DMS79 treated with DMSO at 0.1 percent for 48 hours (cell line): ENCODE measurements at places on chromosomes 13 and 19.

- no peak for DNase-seq
These were observed 391.2 kb downstream of the KLF12 start for GRCh38 chr13:73742982-73743381.

DNA sequence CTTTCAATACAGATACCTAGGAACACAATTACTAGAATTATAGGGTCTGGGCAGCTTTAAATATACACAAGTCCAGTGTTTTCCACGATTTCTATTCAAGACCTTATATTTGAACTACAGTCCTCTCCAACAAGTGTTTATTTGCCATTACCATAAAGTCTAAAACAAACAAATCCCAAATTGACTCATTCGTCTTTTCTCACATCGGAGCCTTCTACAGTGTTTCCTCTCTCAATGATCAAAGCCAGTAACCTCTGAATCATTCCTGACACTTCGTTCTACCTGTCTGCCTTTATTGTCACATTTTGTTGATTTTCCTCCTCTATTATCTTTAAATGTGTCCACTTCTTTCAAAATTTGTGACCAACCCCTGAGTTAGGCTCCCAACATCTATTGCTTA is 1356.5 kb upstream of the SLC10A2 start:
- no peak for DNase-seq

GRCh38 chr13:72662548-72662947 is 64.9 kb downstream of the MZT1 start:
- no peak for DNase-seq

DNA sequence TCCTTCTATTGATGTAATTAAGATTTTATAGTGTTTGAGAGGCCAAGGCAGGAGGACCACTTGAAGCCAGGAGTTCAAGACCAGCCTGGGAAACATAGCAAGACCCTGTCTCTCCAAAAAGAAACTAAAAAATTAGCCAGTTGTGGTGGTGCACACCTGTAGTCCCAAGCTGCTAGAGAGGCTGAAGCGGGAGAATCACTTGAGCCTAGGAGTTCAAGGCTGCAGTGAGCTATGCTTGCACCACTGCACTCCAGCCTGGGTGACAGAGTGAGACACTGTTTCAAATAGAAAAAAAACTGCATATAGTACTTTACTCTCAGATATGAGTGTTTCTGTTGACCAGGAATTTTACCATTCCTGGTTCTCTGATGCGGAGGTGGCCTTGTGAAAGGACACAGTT is 48.9 kb downstream of the CDADC1 start:
- DNase-seq = no peak

DNA sequence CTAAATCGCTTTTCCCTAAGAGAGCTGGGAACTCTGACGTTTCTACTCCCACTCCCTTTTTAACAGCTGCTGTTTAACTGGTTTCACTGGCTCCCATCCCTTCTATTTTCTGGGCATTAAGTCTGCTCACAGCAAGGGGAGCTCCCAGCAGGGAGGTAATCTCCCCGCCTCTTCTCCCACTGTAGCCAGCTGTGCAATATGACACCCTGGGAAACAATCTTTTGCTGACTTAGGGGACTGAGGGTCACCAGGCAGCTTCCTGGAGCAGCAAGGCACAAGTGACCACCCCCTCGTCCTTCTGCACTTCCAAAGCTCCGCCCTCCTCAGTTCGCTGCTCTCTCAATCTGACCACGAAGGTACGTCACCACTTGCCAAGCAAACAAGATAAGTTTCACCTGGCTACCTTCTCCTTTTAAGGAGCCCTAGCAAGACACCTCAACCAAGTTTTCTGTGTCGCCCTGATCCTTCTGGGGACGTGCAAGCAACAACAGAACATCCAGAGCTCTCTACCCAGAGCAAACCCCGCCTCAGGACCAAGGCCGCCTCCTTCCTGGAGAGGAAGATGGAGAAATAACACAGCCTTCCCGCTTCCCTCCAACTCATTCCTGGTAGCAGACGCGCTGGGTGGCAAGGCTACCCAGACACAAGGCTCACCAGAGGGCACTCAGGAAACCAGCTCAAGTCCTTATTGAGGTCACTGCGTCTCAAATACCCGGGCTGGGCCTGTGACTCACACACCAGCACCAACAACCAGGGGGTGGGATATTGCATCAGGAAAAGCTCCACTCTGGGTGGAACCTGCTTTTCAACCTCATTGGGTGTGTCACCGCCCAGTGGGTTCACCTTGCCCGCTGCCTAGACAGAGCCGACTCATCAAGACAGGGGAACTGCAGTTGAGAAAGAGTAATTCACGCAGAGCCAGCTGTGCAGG is 92.4 kb downstream of the STK24 start:
- peak; percentile 99 for DNase-seq

GRCh38 chr19:6216996-6217751 is 62.6 kb downstream of the MLLT1 start:
- peak; percentile 94 for DNase-seq

DNA sequence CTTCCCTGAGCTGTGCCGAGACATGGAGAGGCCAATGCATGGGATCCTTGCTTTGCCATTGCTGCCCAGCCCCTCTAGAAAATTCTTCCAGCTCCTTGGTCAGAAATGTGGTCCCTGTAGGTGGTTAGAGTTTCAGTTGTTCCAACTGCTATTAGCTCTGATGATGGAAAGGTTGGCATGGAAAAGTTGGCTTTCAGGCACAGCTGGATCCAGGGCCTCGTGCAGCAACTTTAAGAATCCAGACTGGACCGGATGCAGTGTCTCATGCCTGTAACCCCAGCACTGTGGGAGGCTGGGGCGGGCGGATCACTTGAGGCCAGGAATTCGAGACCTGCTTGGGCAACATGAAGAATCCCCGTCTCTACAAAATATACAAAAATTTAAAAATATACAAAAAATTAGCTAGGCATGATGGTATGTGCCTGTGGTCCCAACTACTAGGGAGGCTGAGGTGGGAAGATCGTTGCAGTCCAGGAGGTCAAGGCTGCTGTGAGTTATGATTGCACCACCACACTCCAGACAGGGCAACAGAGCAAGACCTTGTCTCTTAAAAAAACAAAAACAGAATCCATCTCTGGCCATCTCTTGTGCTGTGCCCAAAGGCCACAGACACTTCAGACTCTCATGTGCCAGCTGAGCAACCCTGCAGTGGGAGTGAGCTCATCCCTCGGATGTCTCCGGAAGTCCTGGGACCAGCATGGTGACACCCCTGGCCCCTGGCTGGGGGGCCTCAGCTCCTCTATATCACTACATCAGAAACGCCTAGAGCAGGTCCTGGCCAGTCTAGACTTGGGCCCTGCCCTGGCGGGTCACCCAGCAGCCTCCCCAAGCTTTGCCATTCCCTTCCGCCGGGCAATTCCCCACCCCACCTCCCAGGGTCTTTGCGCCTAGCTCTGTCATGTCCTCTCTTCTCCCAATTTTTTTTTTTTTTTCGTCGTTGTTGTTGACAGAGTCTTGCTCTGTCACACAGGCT is 16.8 kb downstream of the MEX3D start:
- no peak for DNase-seq

- DNase-seq = no peak
These were observed 144.6 kb upstream of the UBL3 start for GRCh38 chr13:29994911-29995595.

GRCh38 chr13:109853153-109853552 is 66.8 kb upstream of the IRS2 start:
- no peak for DNase-seq

- DNase-seq = no peak
These were observed 10.3 kb downstream of the ACTN4 start for GRCh38 chr19:38657633-38658222.

- DNase-seq = no peak
These were observed 14.3 kb upstream of the PLPP2 start for GRCh38 chr19:305240-306150.

DNA sequence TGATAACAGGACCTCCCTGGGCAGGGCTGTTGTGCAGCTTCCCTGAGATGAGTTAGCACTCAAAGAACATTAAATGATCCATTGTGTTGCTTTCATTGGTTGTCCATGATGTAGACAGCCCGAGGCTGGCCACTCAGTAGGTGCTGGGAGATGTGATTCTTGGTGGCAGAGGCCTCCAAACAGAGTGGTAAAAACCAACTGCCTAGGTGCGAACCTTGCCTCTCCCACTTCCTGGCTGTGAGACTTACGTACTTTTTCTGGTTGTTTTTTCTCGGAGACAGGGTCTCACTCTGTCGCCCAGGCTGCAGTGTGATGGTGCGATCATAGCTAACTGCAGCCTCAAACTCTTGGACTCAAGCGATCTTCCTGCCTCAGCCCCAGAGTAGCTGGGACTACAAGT is 6.2 kb downstream of the SARS2 start:
- no peak for DNase-seq

GRCh38 chr19:17421942-17422341 is 2.1 kb downstream of the MVB12A start:
- no peak for DNase-seq

- no peak for DNase-seq
These were observed 379.7 kb downstream of the OLFM4 start for GRCh38 chr13:53408306-53408705.

DNA sequence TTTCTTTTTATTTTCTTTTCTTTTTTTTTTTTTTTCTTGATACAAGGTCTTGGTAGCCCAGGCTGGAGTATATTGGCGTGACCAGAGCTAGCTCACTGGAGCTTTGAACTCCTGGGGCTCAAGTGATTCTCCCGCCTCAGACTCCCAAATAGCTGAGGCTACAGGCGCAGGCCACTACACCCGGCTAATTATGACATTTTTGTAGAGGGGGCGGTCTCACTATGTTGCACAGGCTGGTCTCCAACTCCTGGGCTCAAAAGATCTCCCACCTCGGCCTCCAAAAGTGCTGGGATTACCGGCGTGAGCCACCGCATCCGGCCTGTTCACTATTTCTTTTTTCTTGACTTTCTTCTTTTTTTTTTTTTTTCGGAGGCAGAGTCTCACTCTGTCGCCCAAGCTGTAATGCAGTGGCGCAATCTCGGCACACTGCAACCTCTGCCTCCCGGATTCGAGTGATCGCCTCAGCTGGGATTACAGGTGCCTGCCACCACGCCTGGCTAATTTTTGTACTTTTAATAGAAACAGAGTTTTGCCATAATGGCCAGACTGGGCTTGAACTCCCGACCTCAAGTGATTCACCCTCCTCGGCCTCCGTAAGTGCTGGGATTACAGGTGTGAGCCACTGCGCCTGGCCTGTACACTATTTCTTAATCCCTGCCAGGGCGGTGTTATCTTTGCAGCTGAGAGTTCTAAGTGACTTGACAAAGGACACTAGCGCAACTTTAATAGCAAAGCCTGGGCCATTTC is 37.1 kb upstream of the LSM14A start:
- no peak for DNase-seq

- DNase-seq = no peak
These were observed 67.7 kb downstream of the KCTD15 start for GRCh38 chr19:33864311-33864850.

DNA sequence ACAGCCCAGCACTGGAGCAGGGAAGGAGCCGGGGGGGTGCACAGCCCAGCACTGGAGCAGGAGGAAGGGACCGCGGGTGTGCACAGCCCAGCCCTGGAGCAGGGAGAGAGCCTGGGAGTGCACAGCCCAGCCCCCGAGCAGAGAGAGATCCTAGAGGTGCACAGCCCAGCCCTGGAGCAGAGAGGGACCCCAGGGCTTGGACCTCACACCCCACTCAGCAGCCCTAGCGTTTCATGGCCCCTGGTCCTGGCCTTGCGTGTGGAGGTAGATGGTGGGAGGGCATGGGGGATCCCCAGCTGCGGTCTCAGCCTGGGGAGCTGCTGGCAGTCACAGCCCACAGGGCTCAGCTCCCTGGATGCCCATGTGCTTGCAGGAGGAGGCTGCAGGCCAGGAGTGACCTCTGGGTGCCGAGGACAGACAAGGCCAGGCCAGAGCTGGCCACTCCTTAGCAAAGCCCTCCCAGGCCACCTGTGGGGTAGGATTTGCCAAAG is 25.1 kb downstream of the GAS6 start:
- DNase-seq = no peak

DNA sequence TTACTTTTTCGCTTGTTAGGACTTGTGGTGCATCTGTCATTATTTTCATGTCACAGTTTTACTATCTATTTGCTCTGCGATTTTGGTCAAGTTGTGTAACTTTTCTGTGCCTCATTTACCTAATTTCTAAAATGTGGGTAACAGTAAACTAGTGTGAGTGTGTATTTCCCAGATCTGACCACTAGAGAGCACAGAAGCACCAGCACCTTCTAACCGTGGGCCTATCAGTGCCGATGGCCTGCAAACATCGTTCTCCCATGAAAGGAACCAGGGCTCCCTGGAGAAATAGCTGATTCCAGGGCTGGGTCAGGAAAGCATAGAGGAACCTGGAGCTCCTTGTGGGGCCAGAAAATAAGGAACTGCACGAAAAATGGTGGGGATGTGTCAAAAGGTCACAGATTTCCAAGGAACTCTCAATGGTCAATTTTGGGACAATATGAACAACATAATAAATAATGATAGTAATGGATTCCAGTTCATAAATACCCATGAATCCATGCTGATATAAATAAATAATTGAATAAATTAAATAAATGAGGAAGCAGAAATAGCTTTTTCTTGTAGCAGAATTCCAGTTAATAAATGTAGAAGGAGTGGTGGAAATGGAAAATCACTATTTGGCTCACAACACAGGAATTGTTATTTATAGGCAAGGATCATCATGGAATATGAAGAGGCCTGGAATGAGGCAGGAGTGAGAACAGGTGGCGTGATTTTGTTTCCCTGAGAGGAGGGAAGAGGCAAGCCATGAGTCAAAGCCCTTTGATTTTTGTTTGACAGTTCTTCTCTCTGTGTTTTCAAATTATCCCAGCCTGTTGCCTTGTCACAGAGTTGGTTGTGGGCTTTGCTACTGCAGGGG is 31.1 kb downstream of the CEACAM8 start:
- peak; percentile 6 for DNase-seq

DNA sequence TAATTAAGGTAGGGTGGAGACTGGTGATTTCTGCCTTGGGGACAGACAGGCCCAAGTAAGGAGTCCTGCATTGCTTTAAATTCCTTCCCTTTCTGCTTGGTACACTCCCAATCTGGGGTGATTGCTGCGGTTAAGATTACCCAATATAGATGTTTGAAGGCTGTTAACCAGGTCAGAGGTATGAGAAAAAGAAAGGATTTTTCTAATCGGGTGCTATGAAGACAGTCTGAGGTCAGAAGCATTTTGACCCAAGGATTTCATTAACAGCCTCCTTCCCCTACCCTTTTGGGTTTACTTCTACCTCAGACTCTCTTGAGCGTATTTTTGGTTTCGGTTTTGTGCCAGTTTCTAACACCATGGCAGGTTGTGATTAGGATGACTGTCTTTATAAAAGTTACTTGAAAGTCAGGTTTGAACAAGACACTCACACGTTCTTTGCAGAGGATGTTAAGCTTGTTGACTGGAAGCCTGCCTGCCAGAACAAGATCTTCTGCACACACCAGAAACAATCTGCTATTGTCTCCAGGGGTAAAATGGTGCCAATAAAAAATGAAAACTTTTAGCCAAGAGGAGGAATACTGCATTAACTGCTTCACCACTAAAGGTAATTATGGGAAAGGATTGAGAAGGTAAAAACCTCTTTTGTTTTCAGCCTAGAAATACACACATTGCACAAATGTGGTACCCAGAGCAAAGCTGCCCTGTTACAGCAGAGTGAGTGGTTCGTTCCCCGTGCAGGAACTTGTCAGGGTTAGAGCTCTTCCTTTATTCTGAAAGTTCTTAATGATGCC is 108.8 kb downstream of the NDFIP2 start:
- no peak for DNase-seq

GRCh38 chr13:70162141-70162540 is 53.9 kb upstream of the KLHL1 start:
- DNase-seq = no peak

- no peak for DNase-seq
These were observed 90.5 kb upstream of the AKAP11 start for GRCh38 chr13:42181381-42181953.
